ENCODE measurements at places on chromosomes 1 and 21.

GRCh38 chr1:111219557-111220286 lies 7.8 kb upstream of the CHI3L2 start:
- DNase-seq, result no peak

DNA sequence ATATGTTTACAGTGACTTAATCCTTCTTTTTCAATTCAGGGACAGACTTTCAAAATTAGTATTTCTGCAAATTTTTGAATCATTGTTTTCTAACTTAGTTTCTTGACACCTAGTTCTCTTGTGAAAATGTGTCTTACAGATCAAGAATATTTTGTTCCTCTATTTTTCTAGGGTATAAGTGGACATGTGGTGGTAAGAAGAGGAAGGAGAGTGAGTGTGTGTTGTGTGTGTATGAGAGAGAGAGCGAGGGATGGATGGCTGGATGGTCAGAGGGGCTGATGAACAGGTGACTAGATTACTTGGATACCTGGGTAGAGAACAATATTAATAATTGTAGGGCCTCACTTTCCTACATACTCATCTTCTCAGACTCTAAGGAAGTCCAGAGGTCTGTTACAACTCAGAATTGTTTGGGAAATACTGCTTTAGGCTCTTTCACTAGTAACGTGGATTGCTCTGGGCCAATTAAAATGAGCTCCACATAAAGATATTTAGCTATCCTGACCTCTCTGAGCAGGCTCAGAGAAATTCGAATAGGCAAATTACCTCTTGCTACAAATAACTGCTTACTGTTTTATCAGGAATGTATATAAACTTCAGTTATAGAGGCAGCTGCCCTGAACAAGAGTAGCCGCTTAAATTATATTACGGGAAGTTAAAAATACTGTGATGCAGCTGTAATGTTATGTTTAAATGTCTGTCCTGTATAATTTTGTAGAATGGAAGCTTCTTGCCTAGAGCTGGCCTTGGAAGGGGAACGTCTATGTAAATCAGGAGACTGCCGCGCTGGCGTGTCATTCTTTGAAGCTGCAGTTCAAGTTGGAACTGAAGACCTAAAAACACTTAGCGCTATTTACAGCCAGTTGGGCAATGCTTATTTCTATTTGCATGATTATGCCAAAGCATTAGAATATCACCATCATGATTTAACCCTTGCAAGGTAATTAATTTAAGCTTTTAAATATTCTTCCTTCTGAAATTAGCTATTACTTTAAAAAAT lies 19.7 kb downstream of the GPSM2 start:
- DNase-seq, result no peak

DNA sequence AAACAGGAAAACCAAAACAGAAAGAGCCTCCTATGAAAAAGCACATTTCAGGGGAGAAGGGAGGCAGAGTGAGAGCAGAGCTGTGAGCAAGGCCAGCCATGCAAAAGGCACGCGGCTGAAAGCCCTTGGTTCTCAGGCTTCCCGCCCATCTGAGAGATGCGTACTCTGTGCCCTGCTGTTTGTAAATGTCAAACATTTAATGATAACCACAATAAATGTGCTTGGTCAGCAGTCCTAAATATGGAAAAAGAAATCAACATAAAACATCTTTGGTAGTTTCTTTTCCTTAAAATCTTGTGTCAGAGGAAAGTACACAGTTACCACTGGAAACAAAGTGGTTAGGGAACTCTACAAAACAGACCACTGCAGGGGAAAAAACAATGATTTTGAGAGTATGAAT lies 283.1 kb downstream of the DSCAM start:
- no peak for DNase-seq

GRCh38 chr1:226782845-226783601 lies 43.9 kb upstream of the ITPKB start:
- DNase-seq, result no peak

DNA sequence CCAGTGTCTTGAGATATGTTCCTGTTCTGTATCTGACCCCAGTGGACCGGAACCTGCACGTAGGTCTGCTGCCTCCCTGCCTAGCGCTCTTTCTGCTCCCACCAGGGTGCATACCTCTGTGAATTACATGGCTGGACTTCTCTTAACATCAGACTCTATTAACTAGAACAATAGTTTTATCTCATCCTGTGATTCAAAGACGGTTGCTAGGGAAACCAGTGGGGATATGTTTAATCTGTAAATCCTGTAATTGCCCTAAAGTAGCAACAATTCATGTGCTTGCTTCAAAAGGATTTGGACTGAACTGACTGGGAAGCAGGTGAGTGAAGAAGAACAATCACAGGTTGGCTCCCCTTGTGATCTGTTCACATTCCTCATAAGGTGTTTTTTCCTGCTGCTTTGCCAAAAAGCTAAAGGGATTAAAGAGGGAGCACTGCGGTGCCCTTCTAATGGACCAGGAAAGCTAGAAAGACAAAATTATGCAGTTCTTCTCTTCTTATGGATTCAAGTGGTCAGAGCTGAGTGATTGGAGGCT lies 52.7 kb upstream of the DIRAS3 start:
- no peak for DNase-seq

DNA sequence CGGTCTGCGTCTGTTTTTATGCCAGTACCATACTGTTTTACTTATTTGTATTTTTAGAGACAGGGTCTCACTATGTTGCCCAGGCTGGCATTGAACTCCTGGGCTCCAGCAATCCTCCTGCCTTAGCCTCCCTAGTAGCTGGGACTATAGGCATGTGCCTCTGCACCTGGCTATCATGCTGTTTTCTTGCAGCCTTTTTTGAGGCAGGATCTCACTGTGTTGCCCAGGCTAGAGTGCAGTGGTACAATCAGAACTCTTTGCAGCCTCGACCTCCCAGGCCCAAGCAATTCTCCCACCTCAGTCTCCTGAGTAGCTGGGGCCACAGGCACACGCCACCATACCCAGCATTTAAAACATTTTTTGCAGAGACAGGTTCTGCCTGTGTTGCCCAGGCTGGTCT lies 5.3 kb upstream of the LRRC39 start:
- DNase-seq, result no peak

GRCh38 chr1:89799495-89799894 lies 21.3 kb upstream of the LRRC8D start:
- DNase-seq, result no peak

DNA sequence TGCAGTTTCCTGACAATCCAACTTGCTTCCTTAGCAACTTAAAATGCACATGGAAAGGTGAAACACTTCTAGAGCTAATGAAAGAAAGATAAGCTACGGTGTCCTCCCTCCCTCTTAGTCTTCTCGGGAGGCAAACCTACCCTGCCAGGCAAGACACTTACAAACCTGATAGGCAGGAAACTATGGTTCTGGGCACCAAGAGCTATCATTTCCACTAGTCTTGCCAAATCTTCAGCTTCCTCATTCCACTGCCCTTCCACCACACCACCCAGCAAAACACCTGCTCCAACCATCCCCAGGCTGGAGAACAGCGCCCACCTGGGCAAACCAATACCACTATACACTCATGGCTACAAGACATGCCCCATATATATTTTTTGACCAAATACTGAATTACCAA lies 15.2 kb downstream of the NDC1 start:
- no peak for DNase-seq

DNA sequence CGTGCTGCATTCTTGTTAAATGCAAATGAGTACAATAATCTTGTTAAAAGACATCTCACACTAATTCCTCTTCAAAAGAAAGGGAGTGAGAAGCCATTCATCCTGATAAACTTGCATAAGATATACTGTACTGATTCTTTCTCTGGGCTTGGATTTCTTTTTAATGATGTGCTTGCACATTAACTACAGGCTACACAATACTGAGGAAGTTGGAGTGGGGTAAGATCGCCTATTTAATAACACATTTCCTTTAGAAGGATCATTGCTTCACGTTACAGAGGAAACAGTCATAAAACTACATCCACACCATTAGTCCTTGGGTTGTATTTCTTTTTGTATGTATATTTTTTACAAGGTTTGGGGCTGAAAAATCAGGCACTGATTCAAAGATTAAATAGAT lies 36.6 kb downstream of the NRIP1 start:
- DNase-seq, result no peak

GRCh38 chr1:94048413-94049164 lies 72.4 kb downstream of the ABCA4 start:
- no peak for DNase-seq

DNA sequence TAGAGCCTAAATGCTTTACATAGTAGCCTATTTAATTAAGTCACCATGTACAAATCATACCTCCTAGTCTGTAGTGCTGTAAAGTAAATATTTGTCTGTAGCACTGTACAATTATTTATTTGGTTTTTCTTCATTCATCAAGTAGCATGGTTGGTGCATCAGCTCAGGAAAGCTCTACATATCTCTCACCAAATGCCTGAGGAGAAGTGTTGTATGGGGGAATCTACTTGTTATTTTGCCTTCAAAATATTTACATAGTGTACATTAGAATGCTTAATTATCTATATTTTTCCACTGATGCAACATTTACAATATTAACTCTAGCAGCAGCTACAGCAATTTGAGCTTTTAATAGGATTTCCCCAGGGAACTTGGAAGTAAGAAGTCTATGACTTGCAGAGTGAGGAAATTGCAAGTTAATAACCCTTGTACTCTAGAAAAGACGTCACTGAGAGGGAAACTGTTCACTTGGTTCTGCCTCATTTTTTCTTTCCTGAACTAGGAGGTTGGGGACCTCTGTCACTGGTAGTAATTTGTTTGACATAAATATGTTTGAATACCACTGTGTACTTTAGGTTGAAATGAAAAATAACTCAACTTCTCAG lies 207.4 kb downstream of the PDE4B start:
- no peak for DNase-seq

DNA sequence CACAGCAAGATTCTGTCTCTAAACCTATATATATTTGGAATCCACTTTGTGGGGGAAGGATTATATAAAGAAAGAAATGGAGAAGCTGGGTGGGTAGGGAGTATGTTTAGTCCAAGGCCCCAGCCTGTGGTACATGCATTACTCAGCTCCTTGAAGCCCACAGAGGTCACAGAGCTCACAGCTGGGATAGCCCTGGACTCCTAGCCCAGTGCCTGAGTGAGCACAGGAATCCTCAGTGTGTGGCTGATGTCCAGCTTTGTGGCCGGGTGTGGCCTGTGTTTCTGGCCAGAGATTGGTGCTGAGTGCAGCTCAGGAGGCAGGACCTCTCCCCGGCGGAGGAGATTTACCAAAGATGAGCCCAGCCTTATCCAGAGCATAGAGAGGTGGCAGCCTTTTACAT lies 7.6 kb downstream of the CAPN9 start:
- no peak for DNase-seq

DNA sequence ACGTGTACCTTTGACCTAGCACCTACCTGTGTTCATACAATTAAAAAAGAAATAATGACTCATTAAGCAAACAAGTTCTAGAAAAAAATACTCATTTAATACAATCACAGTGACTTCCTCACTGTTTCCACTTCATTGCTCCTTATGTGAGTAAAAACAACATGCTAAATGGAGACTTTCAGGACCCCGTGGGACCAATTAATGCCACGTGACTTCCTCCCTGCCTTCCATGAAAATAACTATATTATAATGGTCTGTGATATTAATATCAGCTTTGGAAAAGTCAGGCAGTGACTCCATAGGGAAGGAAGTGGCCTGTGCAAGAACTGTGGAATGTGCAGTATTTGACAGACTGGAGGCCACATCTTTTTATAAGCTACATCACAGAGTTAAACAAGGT lies 337.8 kb downstream of the HLX start:
- DNase-seq, result no peak

DNA sequence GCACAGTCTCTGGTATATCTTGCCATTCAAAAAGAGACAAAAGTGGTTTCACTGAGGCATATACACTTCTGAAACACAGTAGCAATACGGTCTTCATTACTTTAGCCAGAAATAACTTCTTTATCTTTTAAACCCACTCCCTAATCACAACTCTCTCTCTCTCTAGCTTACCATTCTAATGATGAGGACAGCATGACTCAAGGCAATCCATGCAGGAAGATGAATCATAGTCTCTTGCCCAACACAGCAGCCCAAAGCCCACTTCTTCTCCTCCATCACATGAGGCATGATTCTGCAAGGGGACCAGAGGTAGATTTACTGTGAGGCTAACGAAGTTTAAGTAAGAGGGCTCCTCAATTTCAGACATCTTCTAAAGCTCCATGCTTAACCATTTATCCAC lies 285.0 kb upstream of the NR5A2 start:
- no peak for DNase-seq

GRCh38 chr1:11528611-11529261 lies 49.8 kb downstream of the DISP3 start:
- no peak for DNase-seq

GRCh38 chr21:25974964-25975363 lies 195.6 kb downstream of the APP start:
- DNase-seq, result no peak

- DNase-seq, result no peak
Observed at GRCh38 chr1:14724246-14724645, 125.8 kb downstream of the KAZN start.

DNA sequence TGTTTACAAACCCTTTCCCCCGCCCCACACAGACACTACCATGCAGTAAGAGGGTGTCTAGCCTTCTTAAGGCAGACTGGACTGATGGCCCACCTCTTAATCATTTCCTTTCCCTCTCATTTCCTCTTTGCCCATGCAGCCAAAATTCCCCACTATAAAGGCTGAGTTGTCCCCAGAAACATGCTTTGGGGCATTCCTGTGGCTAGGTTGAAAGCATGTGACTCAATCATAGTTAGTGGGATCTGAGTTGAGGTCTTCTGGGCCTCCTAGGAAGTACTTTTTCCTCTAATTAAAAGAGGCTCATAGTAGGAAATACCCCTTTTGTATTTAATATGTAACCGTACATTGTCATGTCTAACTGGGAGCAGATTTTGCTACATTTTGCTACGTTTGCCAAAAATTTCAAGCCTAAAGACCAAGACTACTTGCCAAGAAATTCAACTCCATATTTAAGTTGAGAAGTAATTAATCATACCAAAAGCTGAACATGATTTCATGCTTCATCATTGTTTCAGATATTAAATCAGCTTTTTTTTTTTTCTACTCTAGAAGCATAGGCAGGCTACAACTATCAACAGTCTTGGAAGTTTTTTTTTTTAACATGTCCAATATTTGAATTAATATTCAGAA lies 174.7 kb downstream of the ADGRL4 start:
- DNase-seq, result no peak

DNA sequence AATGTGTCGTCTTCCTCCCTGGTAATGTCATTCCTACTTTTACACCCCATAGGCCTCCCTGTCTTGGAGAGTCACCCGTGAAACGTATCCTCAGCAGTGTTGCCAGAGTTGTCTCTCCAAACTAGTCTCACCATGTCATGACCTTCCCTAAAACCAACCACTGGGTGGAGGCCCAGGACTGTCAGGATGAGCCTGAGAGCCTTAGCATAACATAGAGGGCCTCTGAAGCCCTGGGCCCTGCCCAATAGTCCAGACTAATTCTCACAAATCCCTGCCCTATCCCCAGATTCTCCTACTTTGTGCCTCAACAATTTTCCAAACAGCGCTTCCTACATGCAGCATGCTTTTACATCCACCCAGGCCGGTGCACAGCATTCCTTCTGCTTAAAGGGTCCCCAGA lies 29.3 kb upstream of the HSD3B1 start:
- DNase-seq, result no peak

GRCh38 chr1:29963946-29964345 lies 727.6 kb downstream of the PTPRU start:
- no peak for DNase-seq

GRCh38 chr1:43708002-43708410 lies 670 bp downstream of the ST3GAL3 start:
- DNase-seq, result no peak

Measured in DMS79 (cell line).